ENCODE measurements at places on chromosomes 1 and 21. TPM values are rescaled to one million over a fixed set of nuclear protein-coding genes. Genes with fewer than 3 reads are reported as not detected.

Gene HOOK1
- total RNA-seq = not detected

Gene ABCG1
- total RNA-seq = 39.5 TPM

Gene CCDC30
- not detected for total RNA-seq

DNA sequence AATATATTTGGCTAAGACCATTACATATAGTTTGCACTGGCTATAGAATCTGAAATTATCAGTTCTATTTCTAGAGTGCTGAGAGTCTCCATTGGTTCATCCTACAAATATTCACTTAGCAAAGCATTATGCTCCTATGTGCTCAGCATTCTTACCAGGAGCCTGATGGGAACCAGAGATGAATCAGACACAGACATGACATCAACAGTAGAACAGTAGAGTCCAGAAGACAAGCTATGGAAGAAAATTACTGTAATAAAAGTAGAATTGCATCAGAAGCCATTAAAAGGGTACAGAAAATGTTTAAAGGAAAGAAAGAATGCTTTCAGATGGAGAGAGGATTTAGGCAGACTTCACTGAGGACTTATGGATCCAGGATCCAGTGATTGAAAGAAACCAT lies 271.7 kb upstream of the SNX7 start:
- no peak for DNase-seq

- no peak for DNase-seq
These were observed 74.9 kb downstream of the CCDC18 start for GRCh38 chr1:93255222-93256079.

DNA sequence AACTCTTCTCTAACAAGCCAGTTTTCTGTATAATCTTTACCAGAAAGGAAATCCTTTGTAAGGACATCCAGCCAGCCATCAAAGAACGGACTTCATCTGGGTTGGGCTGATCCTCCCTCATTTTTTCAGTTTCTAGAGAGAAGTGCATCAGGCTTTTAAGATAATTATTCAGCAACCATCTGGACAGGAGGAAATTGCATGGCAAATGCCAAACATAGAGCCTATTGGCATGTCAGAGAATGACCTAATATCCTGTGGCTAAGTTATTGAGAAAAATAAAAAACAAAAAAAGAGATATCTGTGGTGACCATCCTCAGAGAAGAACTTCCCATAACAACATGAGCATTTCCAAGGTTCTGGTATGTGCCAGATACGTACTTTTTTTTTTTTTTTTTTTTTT lies 74.9 kb upstream of the BEND5 start:
- DNase-seq = no peak

GRCh38 chr21:27532076-27532475 lies 565.2 kb upstream of the ADAMTS5 start:
- DNase-seq = no peak

DNA sequence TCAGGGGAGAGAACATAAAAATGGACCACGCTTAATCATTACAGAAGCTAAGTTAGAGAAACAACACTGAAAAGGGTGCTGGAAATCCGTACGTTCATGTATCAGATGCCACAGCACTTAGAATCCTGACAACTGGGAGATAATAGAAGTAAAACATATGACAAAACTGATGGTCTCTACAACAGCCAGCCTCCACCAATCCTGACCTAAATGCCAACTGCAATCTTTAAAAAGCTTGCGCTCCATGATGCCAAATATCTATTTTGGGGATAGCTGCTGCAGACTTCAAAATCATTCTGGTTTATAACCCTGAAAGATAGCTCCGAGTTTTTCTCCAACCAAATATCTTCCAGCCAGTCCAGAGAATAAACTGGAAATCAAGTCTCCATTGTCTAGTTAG lies 178.3 kb downstream of the RERE start:
- DNase-seq = no peak

DNA sequence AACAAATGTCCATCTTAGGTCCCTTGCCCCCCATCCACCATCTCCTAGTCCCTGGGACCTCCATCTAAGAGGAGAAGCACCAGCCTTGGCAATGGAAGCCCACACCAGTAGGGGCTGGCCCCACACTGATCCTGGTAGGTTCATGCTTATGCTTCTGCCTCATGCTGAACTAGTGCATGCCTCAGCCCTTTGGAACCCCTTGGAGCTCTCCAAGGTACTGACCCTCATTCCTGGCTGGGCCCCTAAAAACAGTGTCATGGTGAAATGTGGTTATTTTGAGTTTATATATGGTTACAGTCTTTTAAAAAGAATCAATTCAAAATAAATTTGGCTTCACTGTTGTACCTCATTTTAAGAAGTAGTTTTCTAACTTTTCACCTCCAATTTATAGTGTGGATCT lies 108.3 kb downstream of the HIVEP3 start:
- DNase-seq = no peak
